ENCODE measurements at places on chromosomes 5 and 9.

GRCh38 chr9:13939701-13940490, 374.0 kb downstream of the NFIB start:
- no peak for DNase-seq

GRCh38 chr9:5580650-5581049, 48.3 kb upstream of the RIC1 start:
- DNase-seq: no peak

GRCh38 chr9:99375481-99375880, 153.4 kb downstream of the SEC61B start:
- DNase-seq: no peak

GRCh38 chr5:139275956-139276355, 17.6 kb upstream of the MATR3 start:
- DNase-seq: peak; percentile 35

DNA sequence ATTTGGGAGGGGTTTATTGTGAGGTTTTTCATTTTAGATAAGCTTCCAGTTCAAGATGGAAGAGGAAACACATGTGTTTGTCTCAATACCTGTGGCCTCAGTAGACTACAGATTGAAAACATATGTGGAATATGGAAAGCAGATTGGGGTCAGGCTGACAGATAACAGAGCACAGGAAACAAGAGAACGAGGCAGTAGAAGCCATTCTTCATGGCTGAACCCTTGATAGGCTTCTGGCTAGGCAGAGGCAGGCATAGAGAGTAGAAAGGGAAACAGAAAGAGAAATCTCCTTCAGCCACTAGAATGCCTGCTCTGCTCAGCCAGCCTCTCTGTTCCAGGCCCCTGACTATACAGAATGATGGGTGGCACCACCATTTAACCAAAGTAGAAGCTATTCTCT, 152.5 kb downstream of the MUSK start:
- no peak for DNase-seq

- DNase-seq: no peak
Measured at GRCh38 chr9:132585954-132586829, 3.8 kb downstream of the BARHL1 start.

DNA sequence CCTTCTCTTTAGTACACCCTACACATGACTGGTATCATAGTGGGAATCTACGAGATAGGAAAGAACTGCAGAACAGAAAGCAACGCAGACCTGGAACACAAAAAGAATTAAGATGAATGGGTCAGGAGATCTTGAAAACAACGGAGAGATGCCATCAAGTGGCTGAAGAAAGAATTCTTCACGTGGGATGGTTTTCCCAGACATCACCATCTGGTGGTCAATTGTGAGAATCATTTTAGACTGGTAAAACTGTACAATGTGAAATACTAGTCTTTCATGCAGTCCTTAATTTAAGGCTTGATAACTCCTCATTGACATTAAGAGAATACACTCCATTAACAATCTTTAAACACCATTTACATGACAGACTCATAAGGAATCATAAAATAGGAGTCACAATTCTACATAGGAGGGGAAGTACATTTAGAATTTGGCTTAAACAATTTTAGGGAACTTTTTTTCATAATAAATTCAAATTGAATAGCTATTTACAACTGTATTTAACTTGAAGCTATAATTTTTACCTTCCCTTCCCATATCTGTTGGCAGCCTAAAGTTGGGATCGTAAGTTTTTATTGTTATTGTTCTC, 128.4 kb upstream of the TRPM3 start:
- no peak for DNase-seq
